Mesenteric fat pad (tissue), 1 donor: ENCODE measurements at places on chromosomes 12 and 14. TPM values are rescaled to one million over a fixed set of nuclear protein-coding genes. Genes with fewer than 3 reads are reported as not detected.

- DNase-seq: no peak
Observed at GRCh38 chr12:19045426-19045825, 84.1 kb upstream of the PLEKHA5 start.

DNA sequence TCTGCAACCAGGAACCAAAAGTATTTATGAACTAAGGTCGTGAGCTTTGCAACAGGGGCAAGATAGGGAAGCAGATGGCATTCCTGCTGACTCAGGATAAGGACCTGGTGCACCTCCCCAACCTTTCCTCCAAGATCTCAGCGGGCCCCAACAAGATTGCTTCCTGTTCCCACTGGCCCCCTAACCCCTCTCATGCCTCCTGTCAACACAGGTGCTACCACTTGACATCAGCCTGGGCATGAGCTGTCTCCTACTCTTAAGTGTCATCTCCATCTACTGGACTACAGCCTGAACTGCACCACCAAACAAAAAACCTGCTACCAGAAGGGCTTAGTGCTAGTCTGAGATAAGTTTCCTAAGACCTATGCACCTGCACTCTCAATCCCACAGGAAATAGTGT is 32.7 kb downstream of the MED6 start:
- DNase-seq: no peak

Gene MMAB
- 26.8 TPM for total RNA-seq

Gene NEUROD4
- not detected for total RNA-seq

Gene FGF6
- total RNA-seq: not detected

- DNase-seq: no peak
Observed at GRCh38 chr14:69068744-69069421, 84.0 kb downstream of the DCAF5 start.

GRCh38 chr12:14289601-14290000 is 75.9 kb upstream of the ATF7IP start:
- no peak for DNase-seq

DNA sequence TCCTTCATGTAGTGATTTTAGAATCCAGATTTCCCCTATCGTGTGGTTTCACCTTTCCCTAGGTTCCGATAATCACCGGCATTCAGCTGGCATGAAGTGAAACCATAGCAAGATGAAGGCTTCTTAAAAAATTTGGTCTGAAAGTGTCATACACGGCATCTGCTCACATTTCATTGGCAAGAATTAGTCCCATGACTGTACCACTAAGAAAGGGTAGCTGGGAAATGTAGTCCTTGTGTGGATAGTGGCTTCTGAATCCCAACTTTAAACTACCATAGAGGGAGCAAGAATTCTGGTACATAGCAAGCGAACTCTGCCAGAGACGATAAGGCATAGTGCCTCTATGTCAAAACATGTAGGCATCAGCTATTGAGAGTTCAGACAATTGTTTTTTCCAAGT is 360.1 kb upstream of the TBX3 start:
- no peak for DNase-seq

DNA sequence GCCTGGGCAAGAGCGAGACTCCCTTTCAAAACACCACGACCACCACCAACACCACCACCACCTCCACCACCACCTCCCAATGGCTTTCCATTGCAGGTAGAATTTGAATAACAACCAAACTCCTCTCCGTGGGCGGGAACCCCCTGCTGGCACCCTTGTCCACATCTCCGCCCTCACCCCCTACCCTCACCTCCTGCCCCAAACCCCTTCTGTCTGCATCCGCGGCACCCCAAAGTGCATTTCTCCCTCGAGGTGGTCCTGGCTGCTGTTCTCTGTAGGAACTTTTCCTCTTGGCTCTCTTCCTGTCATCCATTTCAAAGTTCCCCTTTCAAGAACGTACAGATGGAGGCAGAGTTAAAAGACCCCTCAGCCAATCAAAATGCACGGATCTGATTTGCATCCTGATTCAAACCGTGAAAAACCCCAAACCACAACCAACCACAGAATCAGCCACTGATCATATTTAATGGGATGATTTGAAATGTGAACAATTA is 3.8 kb downstream of the SDSL start:
- no peak for DNase-seq

GRCh38 chr14:76484355-76484754 is 108.4 kb downstream of the ESRRB start:
- DNase-seq: no peak

- no peak for DNase-seq
Observed at GRCh38 chr14:24609655-24610344, at the start of gene GZMH. Gene GZMH (minus strand): TSS chr14:24609685. CDS start chr14:24609613, 72 bp downstream.

DNA sequence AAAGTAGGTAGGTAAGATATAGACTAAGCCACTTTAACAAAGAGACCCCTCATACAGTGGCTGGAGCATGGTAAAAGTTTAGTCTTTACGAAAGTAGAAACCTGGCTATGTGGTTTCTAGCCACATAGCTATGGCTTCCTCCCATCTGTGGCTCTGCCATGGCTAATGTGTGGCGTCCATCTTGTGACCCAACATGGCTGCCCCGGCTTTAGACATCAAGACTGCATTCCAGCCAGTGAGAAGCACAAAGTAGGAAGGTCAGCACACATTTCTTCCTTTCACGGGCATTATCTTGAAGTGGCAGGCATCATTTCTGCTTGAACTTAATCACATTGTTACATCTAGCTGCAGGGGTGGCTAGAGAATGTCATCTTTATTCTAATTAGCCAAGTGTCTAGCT is 148.3 kb downstream of the TBX5 start:
- no peak for DNase-seq

GRCh38 chr12:40010899-40011774 is 94.7 kb downstream of the SLC2A13 start:
- DNase-seq: no peak

GRCh38 chr14:50062438-50063085 is 53.8 kb downstream of the VCPKMT start:
- DNase-seq: no peak

- no peak for DNase-seq
Observed at GRCh38 chr12:4271717-4272423, 1.7 kb upstream of the CCND2 start.

GRCh38 chr12:117842630-117843029 is 126.2 kb downstream of the KSR2 start:
- DNase-seq: no peak

DNA sequence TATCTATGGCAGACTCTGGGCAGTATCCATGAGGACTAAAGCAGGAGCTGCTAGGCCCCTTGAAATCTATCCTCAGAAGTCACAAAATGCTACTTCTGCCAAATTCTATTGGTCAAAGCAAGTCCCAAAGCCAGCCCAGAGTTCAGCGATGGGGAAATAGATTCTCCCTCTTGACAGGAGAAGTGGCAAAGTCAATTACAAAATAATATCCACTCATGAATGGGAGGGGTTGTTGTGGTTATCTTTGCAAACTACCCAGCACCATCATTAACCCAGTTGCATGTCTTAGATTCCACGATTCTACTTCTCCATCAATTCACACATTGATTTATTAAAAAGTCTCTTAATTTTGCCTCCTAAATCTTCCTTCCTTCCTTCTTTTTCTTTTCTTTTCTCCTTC is 30.7 kb upstream of the STXBP6 start:
- DNase-seq: no peak

- DNase-seq: no peak
Observed at GRCh38 chr12:49969027-49969426, 3.7 kb upstream of the AQP6 start.

GRCh38 chr12:25924491-25925001 is 33.9 kb upstream of the RASSF8 start:
- DNase-seq: no peak

Gene ESYT1
- 435 TPM for total RNA-seq

GRCh38 chr12:50597200-50598195 is 92.7 kb downstream of the DIP2B start:
- DNase-seq: no peak

Gene KCNA5
- 0.13 TPM for total RNA-seq

DNA sequence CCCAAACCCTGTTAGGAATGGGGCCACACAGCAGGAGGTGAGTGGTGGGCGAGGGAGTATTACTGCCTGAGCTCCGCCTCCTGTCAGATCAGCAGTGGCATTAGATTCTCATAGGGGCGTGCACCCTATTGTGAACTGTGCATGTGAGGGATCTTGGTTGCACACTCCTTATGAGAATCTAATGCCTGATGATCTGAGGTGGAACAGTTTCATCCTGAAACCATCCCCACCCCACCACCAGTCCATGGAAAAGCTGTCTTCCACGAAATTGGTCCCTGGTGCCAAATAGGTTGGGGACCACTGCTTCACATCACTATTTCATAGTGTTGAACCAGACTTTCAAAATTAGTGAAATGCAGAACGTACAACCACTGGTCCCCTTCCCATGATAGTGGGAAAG is 57.9 kb upstream of the BICD1 start:
- DNase-seq: no peak

- DNase-seq: no peak
Observed at GRCh38 chr12:31585271-31585670, 5.7 kb downstream of the DENND5B start.

DNA sequence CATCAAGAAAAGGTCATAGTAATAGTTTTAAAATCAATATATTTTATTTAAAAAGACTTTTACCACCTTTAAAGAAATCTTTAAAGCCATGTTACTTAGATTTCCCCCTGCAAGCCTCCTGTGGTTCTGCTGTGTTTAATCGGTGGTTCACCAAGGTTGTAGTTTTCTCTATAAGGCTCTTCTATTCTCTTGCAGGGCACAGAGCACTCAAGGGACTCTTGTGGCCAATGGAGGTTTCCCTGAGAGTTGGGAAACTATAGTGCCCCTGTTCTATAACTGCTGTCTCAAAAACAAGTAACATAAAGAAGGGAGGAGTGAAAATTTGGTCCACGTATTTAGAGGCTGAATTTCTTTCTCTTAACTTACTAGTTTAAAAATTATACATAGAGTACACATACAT is 25.0 kb downstream of the DACT1 start:
- no peak for DNase-seq

Gene GNG2
- total RNA-seq: 135 TPM

DNA sequence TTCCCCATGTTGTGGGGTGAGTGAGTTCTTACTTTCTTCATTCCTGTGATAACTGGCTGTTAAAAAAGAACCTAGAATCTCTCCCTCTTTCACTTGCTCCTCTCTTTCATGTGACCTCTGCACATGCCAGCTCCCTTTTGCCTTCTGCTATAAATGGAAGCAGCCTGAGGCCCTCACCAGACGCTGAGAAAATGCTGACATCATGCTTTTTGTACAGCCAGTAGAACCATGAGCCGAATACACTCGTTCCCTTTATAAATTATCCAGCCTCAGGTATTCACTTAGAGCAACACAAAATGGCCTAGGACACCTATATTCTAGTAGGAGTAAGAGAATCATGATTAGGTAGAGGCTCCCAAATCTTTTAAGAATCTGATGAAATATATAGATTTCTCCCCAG is 333.5 kb downstream of the LRIG3 start:
- DNase-seq: no peak

Gene USP44
- 1.3 TPM for total RNA-seq

GRCh38 chr12:113794774-113795173 is 171.4 kb downstream of the RBM19 start:
- no peak for DNase-seq

DNA sequence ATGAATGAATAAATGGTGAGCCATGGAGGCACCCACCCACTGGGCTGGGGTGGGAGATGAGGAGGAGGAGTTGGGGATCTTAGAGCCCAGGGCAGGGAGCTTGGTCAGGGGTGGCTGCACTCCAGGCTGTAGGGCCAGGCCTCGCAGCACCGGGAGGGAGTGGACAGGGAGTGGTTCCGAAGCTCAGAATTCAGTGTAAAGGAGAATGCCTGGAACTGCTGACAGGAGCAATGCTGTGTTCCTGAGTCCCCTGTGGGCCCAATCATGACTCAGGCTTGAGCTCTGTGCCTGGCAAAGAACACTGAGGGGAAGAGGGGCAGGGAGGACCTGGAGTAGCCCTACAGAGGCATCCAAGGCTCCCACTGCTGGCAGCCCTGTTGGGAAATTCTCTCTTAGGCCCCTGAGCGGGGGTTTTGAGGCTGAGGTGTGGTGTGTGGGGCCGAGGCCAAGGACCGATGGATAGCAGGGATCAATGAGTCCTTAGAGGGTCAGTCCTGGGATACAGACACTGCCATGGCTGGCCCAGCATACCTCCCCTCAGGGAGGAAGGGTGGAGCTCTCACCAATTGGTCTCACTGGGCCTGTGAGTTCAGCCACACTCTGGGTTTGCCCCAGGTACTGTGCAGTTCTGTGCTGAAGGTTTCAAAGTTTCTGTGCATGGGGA is 9.5 kb upstream of the RABGGTA start:
- DNase-seq: no peak

DNA sequence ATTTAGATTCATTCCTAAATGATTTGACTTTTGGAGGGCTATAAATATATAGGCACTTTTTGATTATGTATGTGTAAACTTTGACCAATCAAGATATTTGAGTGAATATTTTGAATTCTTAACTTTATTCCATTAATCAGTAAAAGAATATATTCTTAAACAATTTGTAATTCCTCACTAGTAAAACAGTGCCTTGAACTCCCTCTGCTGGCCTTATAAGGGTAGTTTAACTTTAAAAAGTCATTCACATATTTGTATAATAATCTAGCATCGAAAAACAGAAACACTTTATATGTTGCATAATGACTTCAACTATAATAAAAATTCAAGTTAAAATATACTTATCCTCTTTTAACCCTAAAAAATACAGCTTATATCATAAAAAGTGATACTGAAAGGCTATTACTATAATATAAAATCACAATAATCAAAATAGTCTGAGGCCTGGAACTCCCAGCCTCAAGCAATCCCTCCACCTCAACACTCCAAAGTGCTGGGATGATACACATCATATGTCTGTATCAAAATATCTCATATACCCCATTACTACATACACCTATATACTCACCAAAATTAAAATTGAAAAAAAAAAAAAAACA is 31.2 kb downstream of the CCDC59 start:
- no peak for DNase-seq

DNA sequence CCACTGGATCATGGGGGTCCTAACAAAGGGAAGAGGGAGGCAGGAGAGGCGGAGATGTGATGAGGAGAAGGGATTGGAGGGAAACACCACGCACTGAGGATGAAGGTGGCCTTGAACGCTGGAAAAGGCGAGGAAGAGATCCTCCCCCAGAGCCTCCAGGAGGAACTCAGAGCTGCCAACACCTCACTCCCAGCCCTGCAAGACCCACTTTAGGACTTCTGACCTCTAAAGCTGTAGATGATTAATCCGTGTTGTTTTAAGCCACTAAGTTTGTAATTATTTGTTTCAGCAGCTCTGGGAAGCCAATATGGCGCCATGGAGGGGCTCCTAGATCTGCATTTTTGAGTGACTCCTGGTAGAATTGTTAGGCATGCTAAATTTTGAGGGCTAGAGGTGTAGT is 74.6 kb upstream of the CEP83 start:
- DNase-seq: no peak

DNA sequence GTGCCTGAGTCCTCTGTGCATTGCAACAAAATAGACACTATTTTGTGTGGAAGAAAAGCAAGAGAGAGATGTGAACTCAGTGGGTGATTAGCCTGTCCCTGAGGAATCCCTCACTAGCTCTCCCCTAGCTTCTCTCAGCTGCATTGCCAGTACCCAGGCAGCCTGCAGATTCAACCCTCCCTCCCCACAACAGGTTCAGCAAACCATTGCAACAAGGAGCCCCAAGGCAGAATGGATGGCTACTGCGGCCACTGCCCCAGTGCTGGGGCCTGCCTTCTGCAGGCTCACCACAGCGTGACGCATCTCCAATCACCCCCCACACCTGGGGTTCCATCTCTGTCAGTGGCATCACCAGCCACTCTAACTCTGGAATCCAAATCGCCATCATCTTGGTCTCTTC is 2.3 kb downstream of the CRACR2A start:
- DNase-seq: no peak

Gene LRTM2
- not detected for total RNA-seq

Gene PLA2G1B
- total RNA-seq: 1.8 TPM

- no peak for DNase-seq
Observed at GRCh38 chr12:120762086-120762485, 36.5 kb downstream of the ACADS start.

- DNase-seq: no peak
Observed at GRCh38 chr12:19451196-19451595, 11.9 kb downstream of the AEBP2 start.
